Gastrocnemius medialis (tissue), 4 donors: ENCODE measurements at places on chromosomes 4 and X.
A peak's percentile ranks its signal among the peaks of the same experiment; 100 is the strongest.

DNA sequence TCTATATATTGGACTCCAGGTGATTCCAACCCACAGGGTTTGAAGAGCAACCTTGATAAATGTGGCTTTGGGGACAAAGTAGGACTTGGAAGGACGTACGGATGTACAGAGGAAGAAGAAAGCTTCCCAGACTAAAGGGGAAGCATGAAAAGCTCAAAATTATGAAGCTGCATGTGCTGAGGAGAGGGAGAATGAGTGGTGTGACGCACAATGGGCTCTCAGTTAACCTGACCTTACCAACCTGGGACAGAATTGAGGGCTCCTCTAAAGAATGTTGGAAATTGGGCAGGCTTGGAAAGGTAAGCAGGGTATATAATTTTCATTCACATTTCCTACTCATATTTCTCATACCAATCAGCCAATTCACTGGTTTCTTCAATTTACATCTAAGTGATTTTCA, 10.5 kb upstream of the TIGD2 start:
- DNase-seq: no peak

DNA sequence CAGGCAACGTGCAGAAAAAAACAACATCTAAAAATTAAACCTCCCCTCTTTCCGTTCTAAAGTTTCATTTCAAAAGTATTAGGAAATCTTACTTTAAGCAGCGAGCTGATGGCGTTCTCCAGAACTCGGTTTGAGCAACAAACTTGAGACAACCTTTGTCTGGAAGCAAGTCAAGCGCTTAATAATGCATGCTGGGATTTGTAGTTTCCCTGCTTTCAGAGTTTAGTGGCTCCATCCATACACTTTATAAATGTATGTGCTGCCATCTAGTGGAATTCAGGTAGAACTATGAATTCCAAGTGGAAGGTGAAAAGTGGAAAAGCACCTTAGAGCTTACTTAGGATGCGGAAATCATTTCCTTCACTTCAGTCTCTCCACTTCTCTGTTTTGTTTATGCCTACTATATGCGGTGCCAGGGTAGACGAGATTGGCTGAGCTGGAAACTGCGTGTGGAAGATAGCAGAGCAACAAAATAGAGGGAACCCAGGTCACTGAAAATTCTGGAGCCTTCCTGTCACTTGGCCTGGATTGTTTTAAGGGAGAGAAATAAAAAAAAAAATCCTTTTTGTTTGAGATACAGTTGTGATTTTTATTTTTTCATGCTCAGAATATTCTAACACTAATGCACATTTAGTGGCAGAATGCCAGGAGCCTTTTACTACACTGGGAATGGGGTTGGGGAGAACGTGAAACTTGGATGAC, at the start of gene BDH2:
BDH2 (minus strand) TSS at position 144 of the 702 bp plus-strand sequence. CDS start 3,580 bp downstream, outside the sequence.
- DNase-seq: peak; percentile 66

- no peak for DNase-seq
Observed at GRCh38 chr4:11021333-11021732, 336.8 kb upstream of the CLNK start.

- DNase-seq: no peak
Observed at GRCh38 chrX:130176942-130177341, 5.2 kb downstream of the RAB33A start.

DNA sequence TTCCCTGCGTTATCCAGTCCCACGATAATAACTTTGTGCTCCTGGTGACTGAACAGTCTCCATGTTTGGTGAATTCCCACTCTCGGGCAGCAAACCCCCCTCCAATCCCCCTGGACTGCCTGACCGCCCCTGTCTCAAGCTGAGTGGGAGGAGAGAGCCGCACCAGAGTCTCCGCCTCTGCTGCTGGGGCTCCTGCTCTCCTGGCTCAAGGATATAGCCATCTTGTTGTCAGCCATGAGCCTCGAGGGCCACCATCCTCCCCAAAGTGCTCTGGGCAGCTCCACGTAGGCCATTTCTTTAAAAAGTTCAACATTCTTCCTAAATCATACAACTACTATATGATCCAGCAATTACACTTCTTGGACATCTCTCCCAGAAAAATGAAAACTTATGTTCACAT, 49.3 kb upstream of the PGRMC1 start:
- DNase-seq: no peak

DNA sequence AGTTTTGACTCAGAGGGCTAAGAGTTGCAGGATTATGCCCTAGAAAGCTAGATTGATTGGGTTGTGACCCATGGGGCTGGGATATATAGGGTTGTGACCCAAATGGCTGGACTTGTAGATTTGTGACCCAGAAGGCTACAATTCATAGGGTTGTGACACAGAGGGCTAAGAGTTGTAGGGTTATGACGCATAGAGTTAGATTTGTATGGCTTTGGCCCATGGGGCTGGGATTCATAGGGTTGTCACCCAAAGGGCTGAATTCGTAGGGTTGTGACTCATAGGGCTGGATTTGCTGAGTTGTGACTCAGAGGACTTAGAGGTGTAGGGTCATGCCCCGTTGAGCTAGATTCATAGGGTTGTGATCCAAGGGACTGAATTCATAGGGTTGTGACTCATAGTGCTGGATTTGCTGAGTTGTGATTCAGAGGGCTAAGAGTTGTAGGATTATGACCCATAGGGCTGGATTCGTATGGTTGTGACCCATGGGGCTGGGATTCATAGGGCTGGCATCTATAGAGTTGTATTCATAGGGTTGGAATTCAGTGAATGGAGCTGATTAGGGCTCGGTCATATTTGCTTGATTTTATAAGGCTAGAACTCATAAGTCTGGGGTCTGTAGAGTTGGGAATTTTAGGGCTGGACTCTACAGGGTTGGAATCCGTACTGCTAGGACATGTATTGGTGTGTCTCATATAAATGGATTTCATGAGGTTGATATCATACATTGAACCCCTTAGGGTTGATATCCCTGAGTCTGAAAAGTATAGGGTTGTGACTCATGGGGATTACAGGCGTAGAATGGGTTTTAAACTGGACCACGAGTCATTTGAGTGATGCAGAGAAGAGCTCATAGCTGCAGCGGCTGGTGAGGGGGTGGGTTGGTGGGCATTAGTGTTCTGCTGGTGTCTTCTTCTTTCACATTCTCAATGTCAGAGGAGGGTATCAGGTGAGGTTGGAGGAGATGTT, 125.7 kb downstream of the CRLF2 start:
- no peak for DNase-seq

- peak; percentile 25 for DNase-seq
Observed at GRCh38 chr4:80201252-80202151, 4.2 kb downstream of the PRDM8 start.

DNA sequence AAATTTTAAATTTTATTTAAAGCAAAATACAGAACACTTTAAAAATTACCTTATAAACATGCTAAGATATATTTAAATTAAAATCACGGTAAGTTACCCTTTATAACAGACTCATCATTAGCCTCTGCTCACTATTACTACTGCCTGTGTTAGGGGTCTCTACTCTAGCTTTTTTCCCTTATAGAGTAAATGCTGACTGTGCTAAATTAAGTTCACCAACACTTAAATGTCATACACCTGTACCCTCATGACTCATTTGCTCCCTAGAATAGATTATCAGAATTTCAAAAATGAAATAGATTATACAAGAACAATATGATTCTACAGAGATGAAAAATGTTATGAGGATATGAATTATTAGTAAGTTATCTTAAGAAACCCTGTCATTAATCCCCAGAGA, 131.1 kb upstream of the INPP4B start:
- no peak for DNase-seq

- no peak for DNase-seq
Observed at GRCh38 chr4:158015241-158015640, 157.6 kb downstream of the GASK1B start.

- no peak for DNase-seq
Observed at GRCh38 chr4:52783069-52783468, 31.8 kb upstream of the ERVMER34-1 start.

DNA sequence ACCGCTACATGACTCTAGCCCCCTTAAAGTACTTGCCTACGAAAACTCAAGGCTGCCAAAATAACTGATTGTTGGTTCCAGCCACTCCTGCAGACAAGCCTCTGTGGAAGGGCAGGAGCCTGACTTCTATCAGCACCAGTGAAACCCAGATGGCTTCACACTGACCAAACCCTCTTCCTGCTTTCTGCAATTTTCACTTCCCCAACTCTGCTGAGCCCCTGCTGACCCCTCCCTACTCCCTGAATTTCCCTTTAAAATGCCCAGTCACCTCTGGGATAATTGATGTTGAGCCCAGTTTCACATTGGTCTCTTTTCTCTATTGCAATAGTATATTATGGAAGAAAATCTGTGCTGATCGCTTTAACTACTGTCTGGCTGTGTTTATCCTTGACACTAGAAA, 61.6 kb upstream of the STS start:
- no peak for DNase-seq

DNA sequence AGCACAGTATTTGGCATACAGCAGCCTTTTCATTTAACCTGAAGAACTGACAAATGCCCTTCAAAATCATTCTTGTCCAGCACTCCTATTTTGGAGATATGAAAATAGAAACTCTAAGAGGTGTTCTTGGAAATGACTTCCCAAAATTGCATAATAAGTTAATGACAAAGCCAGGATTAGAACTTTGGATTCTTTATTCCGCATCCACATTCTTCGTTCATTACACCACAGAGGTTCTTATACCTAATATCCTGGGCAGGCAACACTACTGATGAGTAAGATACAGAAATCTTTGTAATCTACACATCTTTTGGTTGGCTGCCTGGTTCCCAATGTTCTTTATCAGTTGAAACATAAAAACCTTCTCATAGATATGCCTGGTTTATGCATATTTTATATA, 5.9 kb downstream of the COL25A1 start:
- no peak for DNase-seq

GRCh38 chr4:106864231-106864630, 171.9 kb downstream of the DKK2 start:
- DNase-seq: no peak

GRCh38 chrX:152806035-152806434, 24.5 kb downstream of the CETN2 start:
- no peak for DNase-seq

GRCh38 chr4:6660430-6660829, 19.9 kb downstream of the MRFAP1 start:
- DNase-seq: no peak

GRCh38 chrX:22249371-22249770, 23.3 kb upstream of the CBLL2 start:
- DNase-seq: no peak

DNA sequence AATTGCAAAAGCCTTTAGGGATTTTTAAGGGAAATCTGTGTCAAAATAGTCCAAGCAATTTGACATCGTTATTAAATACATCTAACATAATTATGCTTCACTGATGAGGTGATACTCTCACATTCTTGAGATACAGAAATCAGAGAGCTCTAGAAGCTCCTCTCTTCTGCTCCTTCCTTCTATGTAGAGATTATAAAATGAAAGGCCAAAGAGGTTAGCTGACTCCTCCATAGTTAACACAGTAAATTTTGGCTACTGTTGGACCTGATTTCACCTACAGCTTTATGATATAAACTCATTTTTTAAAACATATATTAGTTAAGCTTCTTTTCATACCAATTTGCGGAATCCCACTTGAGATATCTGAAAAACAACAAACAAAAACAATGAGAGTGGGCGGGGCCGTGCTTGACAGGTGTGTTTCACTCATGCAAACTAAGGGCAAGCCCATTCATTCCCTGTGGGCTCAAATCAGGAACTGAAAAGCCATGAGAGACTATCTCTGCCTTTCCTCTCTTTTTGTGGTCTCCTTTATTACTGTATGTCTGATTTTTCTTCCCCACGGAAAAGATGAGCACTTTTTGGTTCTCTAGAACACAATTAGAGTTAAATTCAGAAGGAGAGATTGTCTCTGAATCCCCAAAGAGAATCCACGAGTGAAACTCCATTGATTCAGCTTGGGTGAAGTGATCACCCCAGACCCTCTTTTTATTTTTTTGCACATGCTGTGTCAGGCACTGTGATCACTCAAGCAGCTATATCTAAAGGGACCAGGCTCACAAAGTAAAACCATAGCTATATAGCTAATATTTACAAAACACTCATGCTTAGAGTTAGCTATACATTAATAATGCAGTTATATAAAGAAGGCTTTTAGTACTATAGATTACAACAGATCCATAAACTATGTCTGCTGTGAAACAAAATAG, 566.3 kb downstream of the IL15 start:
- no peak for DNase-seq

GRCh38 chrX:15761564-15762191, 23.6 kb downstream of the CA5B start:
- no peak for DNase-seq

- no peak for DNase-seq
Observed at GRCh38 chr4:169259271-169259670, 11.5 kb downstream of the SH3RF1 start.

- peak; percentile 40 for DNase-seq
Observed at GRCh38 chr4:147863808-147864472, 132.1 kb downstream of the ARHGAP10 start.
